ENCODE measurements at places on chromosomes 1 and 21. TPM values are rescaled to one million over a fixed set of nuclear protein-coding genes. Genes with fewer than 3 reads are reported as not detected.

ILDR2 gene
- total RNA-seq, result 6.7 TPM

ZNF669 gene
- 6.7 TPM for total RNA-seq

TMEM200B gene
- 24.6 TPM for total RNA-seq

GJA9 gene
- total RNA-seq, result not detected

CACNA1S gene
- not detected for total RNA-seq

All from sciatic nerve (tissue), 2 donors.